ENCODE measurements at places on chromosomes 2 and 18.

DNA sequence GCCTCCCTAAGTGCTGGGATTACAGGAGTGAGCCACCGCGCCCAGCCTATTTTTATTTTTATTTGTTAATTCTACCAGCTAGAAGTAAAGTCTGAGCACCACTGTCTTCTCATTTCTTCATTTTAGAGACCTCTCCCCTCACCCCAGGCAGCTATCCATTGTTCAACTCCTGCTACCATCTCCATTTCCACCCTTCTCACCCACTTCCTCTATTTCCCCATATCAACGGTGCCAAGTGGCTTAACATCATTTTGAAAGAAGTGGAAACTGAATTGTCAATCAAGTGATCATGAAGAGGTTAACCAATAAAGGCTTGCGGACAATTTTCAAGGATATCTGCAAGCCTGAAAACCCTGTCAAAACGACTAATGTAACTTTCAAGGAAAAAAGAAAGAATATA is 323.1 kb downstream of the NBAS start:
- DNase-seq = no peak

DNA sequence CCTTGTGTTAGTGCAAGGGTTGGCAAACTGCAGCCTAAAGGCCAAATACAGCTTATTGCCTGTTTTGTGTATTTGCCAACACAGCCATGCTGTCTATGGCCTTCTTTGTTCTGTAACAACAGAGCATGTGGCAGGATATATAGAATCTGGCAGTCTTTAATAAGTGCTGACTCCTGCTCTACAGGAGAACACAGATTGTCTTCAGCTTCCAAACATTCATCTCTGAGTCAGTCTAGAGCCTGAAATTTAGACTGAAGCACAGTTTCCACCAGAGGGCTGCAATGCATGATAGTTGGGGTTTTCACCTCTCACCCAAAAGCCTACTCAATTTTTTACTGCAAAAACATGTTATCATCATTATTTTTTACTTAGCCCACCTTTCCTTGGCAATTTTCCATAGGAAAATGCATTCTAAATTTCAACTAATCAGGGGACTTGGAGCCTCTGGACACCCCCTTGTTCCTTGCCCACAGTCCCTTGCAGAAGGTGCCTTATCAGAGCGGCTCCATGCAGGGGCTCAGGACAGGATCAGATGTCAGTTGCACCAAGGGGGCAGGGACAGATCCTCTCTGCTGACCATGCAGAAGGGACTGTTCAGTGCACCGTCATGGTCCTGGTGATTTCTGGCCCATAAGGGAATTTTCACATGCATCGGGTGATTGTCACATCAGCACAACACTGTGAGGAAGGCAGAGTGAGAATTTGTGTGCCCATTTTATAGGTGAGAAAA is 12.4 kb downstream of the IL37 start:
- DNase-seq = no peak

GRCh38 chr18:22674272-22674671 is 256.6 kb upstream of the CTAGE1 start:
- no peak for DNase-seq

DNA sequence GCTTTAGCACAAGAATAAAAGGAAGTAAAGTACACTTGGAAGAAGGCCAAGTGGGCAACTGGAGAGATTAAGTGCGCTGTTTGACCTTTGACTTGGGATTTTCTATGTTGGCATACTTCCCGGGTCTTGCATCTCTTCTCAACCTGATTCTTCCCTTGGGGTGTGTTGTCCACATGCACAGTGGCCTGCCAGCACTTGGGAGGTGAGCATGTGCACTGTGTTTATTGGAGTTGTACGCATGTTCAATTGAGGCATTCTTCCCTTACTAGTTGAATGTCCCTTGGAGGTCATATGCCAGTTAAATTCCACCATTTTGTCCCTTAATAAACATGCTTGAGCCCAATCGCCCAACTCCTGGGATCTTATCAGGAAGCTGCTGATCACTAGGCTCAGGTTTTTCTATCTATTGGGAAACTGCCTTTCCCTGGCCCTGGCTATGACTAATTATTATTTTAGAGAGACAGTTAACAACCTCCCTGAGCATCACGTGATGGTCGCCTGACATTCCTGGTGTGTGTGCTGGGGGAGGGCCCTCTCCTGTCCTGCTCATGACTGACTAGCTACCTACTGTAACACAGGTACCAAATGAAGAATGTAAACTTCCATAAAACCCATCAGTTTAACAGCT is 62.5 kb upstream of the RAPGEF4 start:
- no peak for DNase-seq

DNA sequence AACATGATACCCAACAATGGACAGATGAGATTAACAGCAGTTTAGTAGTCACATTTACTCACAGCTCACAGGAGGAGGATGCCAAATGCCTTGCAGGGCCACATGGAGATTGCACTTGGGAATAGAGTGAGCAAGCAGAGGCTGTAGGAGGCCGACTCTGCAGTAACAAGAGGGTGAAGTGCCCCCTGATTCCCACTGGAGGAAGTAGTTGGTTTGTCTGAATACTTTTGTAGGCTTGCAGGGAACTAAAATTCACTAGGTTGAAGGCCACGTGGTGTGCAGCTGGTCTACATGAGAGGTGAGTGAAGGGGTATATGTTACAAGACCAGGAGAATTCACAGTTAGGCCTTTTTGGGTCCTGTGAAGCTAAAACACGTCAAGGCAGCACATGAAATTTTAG is 419.3 kb upstream of the TNP1 start:
- no peak for DNase-seq

DNA sequence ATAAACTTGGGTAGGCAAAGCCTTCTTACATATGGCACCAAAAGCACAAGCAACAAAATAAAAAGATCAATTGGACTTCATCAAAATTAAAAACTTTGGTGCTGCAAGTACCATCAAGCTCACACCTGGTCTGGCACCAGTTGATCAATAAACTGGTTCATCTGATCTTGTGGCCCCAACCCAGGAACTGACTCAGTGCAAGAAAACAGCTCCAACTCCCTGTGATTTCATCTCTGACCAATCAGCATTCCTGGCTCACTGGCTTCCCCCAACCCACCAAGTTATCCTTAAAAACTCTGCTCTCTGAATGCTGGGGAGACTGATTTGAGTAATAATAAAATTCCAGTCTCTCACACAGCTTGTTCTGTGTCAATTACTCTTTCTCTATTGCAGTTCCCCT is 8.4 kb downstream of the EPG5 start:
- no peak for DNase-seq

- DNase-seq = no peak
Measured at GRCh38 chr2:3301001-3301400, 76.6 kb downstream of the EIPR1 start.

DNA sequence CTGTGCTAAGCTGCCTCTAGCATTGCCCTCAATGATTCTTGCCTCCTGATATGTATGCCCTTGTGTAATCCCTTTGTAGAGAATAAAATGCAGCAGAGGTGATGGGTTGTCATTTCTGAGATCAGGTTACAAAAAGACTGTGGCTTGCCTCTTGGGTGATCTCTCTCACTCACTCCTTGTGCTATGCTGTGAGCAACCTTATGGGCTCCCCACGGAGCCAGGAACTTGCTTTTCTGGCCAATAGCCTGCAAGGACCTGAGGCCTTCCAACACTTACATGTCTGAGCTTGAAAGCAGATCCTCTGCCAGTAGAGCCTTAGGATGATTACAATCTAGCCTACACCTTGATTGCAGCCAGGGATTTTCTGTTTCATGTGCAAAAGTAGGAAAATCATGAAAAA is 123.1 kb upstream of the XIRP2 start:
- DNase-seq = no peak

DNA sequence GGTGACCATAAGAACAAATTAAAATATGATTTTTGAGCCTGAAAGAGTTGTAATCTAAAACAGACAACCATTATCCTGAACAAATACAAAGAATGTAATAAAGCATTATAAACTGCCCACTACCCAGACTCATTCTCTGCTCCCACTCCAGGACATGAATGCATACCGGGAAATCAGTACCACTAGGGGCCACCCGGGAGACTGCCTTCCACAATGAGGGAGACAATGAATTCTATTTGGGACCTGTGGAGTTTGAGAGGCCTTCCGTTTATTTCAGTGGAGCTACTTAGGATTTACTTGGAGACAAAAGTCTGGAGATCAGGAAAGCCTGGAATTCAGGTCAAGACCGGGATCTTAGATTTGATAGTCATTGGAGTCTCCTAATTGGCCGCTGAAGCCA is 50.0 kb downstream of the NAB1 start:
- no peak for DNase-seq

- no peak for DNase-seq
Measured at GRCh38 chr2:26873286-26873983, 25.5 kb downstream of the DPYSL5 start.

DNA sequence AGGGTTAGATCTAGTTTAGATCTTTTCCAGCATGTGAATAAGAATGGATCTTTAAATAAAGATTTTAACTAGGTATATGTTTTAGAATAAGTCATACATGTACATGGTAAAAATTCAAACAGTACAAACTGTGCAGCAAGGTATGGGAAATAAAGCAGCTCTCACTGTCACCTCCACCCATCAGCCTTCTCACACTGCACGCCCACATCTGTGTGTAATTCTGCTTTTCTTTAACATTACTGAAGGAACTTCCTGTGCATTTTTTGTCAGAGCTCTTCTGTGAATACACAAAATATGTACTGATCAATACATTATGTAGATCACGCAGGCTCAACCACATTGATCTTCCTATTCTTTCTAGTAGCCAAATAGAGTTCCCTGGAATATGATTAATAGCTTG is 3.4 kb downstream of the CASP8 start:
- no peak for DNase-seq

DNA sequence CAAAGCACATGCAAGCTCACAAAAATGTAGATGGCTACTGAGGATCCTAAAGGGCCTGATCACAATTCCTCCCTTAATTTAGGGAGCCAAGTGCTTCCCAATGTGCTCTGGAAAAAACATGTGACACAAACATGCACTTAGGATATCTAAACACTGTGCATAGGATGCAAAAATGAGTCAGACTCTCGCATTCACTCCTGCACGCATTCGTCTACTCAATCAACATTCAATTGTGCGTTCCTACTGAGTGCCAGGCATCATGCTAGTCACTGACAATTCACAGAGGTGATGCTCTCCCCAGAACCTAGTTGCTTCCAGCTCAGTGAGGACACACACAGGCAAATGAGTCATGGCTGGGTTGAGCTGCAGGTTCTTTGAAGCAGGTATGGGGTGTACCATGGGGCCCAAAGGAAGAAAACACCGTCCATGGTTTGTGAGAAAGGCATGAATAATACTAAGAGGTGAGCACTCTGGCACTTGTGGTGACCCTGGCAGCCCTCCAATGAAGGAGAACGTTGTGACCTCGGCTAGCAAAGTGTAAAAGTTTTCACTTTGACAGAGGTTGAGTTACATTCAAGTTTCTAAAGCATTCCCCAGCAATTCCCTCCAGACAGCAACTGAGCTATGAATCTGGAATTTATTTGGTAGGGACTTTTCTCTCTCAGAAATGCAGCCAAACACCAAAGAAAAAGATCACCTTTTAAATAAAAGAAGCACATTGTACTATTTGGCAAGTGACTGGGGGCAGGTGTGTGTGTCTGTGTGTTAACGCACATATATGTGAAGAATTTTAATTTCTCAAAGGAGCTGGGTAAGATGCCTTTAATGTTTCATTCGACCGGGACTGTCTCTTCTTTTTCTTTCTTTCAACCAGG is 173.3 kb downstream of the ALPK2 start:
- DNase-seq = no peak

- DNase-seq = no peak
Measured at GRCh38 chr2:151363709-151364108, 6.3 kb downstream of the TNFAIP6 start.

GRCh38 chr2:205636549-205637319 is 45.6 kb upstream of the NRP2 start:
- DNase-seq = no peak

DNA sequence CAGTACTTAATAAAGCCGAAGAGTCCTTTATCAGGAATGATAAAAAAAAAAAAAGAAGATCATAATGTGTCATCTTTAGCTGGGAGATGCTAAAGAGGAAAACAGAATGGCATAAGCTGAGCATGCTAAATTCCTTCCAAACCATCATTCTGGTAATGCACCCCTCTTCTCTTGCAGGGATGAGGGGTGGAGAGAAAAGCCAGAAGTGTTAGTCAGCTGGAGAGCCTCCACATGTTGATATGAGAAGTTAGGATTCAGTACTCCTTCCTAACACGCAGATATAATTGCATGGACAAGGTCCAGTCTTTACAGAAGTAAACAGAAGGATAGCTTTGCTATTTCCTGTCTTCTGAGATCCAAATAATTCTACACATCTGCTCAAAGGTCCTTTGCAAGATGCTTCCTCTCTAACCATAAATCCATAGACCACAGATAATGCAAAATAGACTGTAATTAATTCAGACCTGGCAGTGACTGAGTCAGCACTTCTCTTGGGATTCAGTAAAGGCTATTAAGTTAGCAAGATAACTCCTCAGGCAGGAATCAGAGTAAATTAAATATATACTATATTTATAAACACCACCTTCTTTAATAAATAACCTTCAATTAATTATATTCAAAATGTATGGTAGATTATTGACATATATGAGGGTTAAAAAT is 930.0 kb upstream of the KLHL29 start:
- DNase-seq = no peak

GRCh38 chr2:18490901-18491300 is 69.6 kb downstream of the RDH14 start:
- DNase-seq = no peak

DNA sequence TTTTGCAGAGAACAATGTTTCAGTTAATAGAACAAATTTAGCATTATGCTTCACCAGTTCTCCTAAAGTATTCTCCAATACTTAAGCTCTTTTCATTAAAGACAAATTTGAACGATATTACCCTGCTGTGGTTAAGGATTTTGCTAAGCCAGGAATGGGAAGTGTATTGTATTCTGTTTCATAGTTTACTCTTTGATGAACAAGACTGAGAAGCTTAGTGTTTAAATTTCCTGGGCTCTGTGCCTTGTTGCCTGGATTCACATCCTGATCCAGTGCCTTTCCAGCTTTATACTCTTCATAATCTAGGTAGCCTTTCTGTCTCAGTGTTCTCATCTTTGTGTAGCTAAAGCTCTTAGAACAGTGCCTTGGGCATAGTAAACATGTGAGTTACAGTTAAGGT is 58.6 kb upstream of the GLS start:
- no peak for DNase-seq

DNA sequence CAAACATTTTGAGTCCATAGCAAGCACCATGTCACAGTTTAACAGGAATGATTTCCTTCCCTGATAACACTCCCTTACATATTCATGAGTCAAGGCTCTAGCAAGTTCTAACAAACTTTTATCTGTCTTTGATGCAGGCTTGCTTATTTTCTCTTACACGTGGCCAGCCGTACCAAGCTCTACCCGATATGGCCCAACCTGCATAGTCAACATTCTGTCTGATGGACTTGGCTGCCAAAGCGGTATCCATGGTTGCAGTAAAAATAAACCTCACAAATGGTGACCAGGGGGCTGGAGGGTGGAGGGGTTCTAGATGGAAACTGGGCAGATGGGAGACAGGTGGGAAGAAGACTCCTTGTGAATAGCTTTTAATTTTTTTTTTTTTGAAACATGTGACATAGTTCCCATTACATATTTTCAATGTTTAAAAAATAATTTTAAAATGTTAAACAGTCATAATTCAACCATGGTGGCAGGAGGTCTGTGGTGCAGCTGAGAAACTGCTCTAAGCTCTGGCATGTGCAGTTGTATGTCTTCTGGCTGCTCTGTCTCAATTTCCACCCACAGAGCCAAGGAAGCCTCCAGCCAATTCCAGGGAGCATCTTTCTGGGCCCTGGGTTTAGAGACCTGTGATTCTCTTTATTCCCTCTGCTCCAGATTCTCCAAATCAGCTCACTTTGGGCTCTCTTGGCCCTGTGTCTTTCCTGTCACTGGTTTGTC is 20.7 kb upstream of the CXCR1 start:
- no peak for DNase-seq

Measured in NCI-H2029 (cell line).